ENCODE measurements at places on chromosomes 16 and 17.

DNA sequence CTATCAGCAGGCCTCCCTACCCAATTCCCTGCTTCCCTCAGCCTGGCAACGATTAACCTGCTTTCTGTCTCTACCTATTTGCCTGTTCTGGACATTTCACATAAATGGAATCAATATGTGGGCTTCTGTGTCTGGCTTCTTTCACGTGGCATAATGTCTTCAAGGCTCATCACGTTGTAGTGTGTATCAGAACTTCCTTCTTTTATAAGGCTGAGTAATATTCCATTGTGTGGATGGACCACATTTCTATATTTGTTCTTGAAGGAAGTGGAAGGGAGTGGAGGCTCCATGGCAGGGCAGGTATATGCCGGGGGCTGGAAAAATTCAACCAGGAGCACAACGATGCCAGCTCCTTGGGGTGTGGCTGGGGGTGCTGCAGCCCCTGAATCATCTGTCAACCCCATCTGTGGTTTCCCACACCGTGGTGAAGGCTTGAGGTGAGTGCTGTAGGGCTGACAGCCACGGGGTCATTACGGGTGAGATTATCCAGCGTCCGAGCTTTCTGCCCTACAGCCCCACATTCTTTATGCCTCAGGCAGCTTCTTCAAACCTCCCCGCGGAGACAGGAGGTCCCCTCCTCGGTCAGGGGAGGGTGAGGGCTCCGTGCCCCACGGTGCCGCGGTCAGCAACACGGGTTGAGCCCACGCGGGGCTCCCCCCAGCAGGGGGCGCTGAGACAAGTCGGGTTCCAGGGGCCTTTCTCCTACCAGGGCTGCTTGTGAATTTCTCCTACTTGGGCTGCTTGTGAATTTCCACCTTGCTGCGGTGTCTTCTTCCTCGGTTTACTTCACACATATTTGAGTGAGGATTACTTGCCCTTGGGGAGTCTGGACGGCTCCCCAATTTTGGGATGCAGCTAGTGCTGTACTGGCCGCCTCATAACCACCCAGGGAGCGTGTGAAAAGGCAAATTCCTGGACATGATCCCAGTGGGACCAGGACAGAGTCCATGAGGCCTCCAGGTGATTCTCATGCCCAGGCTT, 18.3 kb upstream of the WFIKKN2 start:
- no peak for DNase-seq

- no peak for DNase-seq
These were observed 916 bp downstream of the HEATR3 start for GRCh38 chr16:50066482-50067289.

- no peak for DNase-seq
These were observed 1113.3 kb downstream of the CDH8 start for GRCh38 chr16:60922920-60923319.

- no peak for DNase-seq
These were observed 111.0 kb upstream of the NETO2 start for GRCh38 chr16:47254756-47255155.

GRCh38 chr17:44533533-44534246, 23.6 kb upstream of the FZD2 start:
- DNase-seq = no peak

- DNase-seq = no peak
These were observed 8.4 kb upstream of the TRPV2 start for GRCh38 chr17:16406742-16407674.

GRCh38 chr16:53132406-53132805, 77.6 kb downstream of the CHD9 start:
- no peak for DNase-seq

DNA sequence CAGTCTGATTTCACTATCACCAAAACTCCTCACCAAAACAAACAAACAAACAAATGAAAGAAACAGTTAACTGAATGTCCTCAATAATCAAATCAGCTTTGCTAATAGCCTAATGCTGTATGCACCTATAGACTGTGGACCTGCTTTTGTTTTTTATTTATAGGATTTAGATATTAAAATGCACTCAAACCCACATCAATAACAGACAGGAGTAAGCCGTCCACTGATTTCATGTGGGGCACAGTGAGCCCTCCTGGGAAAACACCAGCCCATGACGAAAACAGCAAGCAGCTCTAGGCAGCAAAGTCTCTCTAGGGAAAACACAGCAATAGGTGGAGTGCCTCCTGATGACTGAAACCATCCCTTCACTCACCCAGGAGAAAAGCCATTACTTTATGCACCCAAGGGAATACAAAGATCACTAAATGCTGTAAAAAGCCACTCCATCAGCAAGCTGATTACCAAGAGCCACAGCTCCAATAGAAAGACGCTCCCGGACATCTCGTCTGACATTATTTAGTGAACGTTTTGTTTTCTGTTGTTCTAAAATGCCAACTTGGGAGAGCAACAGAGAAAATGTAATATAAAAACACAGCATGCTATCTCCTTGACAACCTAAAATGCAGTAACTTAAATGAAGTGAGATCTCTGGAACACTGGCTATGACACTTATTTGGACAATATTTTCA, 47.8 kb downstream of the ANKFY1 start:
- DNase-seq = no peak

DNA sequence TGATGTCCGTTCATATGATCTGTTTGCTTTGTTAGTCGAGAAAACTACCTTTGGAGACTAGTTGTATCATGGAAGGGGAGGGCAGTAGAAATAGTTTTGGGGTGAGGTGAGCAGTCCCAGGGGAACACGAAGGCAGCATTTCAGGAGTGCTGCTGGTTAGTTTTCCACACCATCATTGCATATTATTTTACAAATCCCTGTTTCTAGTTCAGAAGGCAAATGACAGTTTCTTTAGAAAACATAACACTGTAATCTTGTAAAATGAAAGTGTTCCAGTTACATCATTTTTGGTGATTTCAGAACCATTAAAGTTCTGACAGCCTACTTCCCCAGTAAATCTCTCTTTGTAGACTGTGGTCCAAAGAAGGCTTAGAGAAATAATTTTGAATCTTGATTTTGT, 25.4 kb downstream of the BANP start:
- DNase-seq = no peak

DNA sequence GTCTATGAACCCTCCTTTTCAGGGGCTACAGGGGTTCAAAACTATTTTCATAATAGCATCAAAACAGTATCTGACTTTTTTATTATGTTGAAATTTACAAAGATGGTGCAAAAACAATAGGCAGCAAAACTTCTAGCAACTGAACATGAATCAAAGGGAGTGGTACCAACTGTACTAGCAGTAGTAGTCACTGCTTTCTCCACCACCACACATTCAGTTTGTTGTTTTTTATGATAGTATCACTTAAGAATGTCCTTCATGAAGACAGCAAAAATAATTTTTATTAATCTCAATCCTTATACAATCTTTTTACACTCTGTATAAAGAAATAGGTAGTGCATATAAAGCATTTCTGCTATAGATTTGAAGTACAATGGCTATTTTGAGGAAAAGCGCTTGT, 47.6 kb downstream of the MED13 start:
- no peak for DNase-seq

DNA sequence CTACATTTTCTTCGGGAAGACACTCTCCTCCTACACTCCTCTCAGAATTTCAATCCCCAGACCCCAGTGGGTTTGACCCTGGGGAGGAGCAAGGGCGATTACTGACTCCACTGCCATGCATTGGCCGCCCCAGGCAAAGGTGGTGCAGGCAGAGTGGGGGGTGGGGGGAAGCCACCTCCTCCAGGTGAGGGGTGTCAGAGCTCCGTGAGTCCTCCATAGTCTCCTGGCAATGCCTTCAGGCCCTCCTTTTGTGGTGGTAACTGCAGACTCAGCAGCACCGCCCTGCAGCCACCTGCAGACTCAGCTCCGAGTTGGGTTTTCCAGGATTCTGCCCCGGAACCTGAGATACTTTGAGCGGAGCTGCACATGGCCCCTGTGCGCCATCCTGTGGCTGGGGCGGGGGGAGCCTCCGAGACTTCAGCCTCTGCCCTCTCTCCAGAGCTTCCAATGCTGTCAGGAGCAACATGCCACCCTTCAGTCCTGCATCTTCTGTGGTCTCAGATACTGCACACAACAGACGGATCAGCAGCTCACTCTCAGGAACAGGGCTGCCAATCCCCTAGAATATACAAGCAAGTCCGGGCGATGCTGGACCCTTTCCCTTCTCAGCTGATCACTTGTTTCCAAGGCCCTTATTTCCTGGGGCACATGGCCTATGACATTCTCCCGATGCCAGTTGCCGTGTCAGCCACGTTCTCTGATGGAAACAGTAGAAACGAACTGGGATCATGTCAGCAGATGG, 2.4 kb upstream of the SLC47A2 start:
- DNase-seq = no peak

GRCh38 chr17:35799942-35800341, 4.5 kb upstream of the MMP28 start:
- no peak for DNase-seq

DNA sequence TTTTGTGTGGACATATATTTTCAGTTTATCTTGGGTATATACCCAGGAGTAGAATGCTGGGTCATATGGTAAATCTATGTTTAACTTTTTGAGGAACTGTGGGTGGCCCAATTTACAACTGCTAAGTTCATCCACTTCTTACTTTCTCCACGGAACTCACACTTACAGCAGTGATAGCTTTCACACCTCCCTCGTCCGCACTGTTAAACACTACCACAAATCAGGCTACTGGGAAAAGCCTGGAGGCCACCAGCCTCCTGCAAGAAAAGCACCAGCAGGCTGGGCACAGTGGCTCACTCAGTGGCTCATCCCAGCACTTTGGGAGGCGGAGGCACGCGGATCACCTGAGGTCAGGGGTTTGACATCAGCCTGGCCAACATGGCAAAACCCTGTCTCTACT, 14.7 kb upstream of the ZG16 start:
- no peak for DNase-seq

DNA sequence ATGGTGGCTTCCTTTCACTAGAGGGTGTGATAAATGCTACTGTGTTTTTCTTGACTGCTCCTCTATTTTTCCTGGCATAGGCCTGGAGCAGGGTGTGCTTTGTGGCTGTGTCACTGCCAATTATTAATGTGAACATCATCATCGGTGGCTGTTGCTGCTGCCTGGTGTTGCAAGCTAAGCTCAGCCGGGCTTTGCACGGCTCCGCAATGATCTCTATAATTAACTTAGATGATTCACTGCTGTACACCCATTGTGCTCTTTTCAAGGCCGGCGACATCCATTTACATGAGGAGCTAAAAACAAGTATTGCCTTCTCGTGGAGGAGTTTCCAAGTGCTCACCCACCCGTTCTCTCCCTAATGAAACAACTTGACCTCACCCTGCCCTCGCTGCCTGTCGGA, 160.1 kb upstream of the IRX3 start:
- DNase-seq = no peak

- no peak for DNase-seq
These were observed at the start of gene TCF25 for GRCh38 chr16:89873109-89873971. Gene TCF25, plus strand, starts transcription at chr16:89873592. Its CDS starts 76 bp downstream, at chr16:89873668.

GRCh38 chr17:42311240-42312034, 23.1 kb downstream of the STAT5A start:
- DNase-seq = no peak

DNA sequence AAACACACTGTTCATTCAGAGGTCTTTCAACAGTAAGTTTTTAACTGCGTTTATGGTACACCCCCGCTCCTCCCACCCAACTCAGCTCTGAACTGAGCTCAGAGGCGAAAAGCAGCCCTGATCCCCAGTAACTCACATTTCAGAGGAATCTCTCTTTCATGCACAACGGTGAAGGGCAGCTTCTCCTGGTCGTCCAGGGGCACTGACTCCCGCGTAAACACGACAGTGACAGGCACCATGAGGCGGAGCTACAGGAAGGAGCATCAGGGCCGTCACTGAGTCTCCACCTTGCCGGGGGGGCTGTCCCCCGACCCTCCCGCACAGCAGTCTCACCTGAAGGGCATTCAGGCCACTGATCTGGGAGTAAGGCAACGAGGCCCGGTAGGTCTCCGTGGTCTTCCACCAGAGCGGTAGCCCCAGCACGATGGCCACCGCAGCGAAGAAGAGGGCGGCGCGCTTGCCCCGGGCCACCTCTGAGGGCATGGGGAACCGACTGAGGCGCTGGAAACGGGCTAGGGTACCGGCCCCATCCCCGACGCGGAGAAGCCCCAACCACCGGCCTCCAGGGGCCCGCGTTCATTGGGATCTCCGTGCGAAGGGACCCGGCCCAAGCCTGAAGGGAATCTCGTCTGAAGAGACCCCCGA, 486 bp downstream of the PIGS start:
- no peak for DNase-seq

- no peak for DNase-seq
These were observed 224.2 kb downstream of the CYB561 start for GRCh38 chr17:63221939-63222338.

- no peak for DNase-seq
These were observed 219.9 kb upstream of the NLRP1 start for GRCh38 chr17:5804251-5804650.

DNA sequence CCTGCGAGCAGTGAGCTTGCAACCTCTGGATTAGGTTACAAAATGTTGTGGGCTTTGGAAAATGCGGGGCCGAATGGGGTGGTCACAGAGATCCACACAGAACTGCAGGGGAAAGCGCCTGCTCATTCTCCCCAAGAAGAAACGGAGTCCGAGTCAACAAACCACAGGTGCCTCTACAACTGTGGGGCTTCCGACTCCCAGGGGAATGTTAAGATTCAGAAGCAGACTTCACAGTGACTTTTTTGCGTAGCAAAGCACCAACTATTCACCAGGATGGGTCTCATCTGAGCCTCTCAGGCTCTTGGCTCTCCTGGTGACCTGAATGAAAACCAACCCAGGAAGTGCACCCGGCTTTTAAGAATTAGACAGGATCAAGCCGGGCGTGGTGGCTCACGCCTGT, 33.7 kb downstream of the NUBP1 start:
- no peak for DNase-seq

GRCh38 chr17:68182940-68183551, 64.8 kb upstream of the AMZ2 start:
- DNase-seq = no peak

DNA sequence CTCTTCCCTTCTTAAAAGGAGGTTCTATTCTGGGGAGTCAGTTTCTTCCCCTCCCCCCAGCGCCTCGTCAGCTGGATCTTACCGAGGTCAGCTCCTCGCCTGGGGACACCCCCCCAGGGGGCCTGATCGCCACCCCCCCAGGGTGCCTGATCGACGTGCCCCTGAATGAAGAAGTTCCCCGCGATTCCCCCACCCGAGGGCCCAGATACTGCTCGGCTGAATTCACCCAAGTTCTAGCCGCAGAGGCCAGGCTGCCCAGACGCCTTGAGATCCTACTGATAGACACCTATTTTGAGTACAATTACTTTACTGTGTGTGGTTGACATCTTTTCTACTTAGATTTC, 1.4 kb downstream of the RAB11FIP3 start:
- no peak for DNase-seq

- no peak for DNase-seq
These were observed 19.1 kb downstream of the C16orf95 start for GRCh38 chr16:87297918-87298631.

GRCh38 chr16:77459534-77460254, 24.9 kb upstream of the ADAMTS18 start:
- DNase-seq = no peak

- DNase-seq = no peak
These were observed 423.3 kb upstream of the MAF start for GRCh38 chr16:80023865-80024264.

GRCh38 chr16:64184156-64184555, 937.7 kb downstream of the CDH11 start:
- no peak for DNase-seq

GRCh38 chr17:78357672-78358537, 2.0 kb downstream of the SOCS3 start:
- DNase-seq = no peak
